T-helper 9 cell (primary cell): ENCODE measurements at places on chromosomes 3 and 15.
A peak's percentile ranks its signal among the peaks of the same experiment; 100 is the strongest.

- DNase-seq = no peak
Measured at GRCh38 chr3:171774521-171774920, 35.8 kb downstream of the PLD1 start.

DNA sequence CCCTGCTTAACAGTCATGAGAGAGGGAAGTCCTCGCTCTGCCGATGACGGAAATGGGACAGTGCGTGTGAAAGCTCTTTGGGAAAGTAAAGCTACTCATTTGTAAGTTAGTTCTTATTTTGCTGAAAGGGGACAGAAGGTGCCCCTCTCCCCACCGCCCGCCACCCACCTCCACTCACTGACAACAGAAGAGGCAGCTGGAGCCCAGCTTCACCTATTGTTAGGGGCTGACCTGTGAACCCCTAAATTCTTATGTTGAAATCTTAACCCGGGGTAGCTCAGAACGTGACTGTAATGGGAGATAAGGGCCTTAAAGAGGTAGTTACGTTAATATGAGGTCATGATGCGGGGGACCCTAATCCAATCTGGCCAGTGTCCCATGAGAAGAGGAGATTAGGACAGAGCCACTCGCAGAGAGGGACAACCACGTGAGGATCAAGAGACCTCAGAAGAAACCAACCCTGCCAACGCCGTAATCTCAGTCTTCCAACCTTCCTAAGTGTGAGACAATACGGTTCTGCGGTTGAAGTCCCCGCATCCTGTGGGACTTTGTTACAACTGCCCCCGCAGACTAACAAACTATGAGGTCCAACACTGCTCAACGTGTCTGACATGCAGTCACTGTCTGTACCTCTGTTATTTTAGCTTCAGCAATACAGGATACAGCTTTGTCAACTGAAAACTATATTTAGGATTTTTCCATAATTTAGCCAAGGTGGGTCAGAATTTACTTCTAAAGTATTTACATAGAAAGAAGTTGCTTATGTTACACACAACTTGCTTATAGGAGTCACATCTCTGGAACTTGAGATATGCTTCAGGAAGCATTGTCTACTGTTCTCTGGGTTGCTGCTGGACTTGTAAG lies 51.7 kb downstream of the PCSK6 start:
- no peak for DNase-seq

DNA sequence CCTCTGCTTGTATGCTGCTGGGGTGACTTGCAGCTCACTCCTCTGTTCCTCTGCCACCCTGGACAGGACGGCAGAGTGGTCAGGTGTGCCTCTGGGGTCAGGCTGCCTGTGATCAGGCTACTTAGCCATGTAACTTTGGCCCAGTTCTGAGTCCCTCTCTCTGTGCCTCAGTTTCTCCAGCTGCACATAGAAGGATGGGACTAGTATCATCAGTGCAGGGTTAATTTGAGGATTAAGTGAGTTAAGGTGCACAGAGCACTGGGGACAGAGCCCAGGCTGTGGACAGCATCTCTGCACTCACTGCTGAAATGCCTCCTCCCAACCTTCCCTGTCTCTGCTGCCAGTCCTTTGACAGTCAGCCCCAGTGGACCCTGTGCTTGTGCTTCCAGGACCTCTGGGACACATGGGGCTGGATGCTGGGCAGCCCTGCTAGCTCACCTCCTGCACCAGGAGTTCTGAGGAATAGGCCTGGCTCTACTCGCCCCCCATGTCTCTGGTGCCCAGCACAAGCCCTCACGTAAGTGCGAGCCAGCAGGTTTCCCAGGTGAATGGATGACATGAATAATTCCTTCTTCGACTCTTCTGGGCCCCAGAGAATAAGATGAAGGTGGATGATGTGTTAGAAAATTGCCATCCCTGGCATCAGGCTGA lies 19.3 kb upstream of the PRR23E start:
- DNase-seq = no peak

DNA sequence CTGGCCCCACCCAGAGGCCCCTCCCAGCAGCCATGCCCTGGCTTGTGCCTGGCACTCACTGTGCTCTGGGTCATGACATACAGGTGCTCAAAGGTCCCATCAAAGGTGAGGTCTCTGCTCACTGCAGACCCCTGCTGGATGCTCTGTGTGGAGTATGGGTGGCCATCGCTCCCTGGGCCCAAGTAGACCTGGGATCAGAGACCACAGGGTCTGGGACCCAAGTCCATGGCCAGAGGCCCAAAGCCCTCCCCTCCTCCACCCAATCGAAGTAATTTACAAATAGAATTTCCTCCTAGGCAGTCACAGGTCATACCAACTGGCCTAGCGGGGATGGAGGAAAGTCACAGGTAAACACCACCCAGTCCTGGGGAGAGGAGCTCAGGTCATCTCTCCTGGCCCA lies 7.6 kb downstream of the PLXNB1 start:
- no peak for DNase-seq

DNA sequence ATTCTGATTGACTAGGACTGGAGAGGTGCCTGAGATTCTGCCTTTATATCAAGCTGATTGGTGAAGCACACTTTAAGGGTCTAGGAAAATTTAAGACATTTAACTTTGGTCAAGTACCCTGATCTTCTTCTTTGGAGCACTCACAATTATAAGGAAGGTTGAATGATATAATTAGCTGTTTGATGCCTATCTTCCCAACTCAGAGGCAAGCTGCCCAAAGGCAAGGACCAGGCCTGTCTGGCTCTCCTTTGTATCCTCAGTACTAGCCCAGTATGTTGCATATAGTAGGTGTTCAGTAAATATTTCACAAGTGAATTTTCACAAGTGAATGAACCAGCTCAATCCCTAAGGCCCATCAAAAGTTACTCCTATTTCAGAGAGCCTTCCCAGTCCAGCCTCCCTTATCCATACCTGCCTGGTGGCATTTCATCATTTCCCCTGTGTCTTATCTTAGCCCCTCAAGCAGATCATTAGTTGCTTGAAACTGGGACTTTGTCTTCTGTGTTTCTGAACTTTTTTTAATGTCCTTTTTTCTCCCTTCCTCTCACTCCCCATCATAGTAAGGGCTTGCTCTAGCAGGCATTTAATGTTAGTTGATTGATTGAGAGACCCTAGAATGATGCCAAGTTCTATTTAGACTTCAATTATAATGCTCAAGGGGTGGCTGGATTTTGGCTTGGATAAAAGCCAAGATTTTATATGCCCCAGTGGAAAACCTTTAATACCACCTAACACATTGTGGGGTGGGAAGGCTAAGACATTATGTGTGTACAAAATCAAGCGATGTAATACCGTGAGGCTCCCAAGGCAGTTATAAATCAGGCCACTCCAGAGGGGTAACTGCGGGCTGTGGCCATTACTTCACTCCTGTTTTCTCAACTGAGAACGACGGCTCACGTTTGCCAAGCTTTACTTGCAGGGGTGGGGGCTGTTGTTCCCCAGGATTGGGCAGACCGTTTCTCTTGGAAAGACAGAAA lies 43.2 kb upstream of the BOC start:
- no peak for DNase-seq

DNA sequence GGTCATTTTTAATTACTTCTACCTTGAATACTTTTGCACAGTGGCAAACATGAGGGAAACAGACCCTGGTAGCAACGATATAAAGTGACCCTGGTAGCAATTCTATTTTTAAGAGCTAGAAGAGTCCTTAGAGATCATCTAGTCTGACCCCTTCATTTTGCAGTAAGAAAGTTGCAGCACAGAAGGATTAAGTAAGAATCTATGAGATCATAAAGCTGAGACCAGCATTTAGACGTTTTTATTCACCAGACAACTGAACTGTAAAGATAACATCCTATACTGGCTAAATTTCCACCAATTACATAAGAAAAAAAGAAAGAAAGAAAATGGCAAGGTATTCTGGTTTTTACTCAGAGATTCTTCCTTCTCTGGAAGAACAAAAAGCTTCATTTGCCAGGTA lies 49.9 kb downstream of the LRRFIP2 start:
- no peak for DNase-seq

DNA sequence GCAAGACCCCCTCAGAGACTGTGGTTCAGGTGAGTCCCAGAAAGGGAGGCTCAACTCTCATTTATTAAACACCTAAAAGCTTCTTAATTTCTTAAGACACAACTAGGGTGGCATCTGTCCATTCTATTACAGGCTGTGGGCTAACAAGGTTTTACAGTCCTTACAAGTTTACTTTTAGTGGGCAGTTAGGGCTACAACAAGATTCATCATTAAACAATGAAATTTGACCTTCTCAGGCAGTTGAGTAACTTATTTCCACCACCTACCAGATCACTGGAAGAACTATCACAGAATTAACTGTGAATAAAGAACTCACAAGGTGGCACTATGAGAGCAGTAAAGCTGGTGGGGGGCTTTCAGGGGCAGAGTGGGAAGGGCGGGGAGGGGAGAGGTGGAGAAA lies 132.6 kb downstream of the PLD1 start:
- DNase-seq = no peak

DNA sequence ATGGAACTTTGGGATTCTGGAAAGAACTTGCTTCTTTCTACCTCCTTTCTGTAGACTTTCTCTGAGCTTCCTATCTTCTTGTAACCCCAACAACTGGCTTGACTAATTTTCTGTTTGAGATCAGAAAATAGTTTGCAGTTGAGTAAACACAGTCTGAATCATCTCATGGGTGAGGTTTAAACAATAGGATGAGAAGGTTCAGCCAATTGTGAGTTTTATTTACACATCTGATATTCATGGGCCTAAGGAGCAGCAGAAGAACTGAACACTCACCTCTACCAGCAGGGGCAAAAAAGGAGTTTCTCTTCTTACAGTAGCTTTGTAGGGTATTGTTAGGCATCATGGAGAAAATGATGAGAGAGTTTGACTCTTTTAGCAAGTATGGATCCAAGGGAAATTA lies 54.2 kb downstream of the DTWD1 start:
- no peak for DNase-seq

DNA sequence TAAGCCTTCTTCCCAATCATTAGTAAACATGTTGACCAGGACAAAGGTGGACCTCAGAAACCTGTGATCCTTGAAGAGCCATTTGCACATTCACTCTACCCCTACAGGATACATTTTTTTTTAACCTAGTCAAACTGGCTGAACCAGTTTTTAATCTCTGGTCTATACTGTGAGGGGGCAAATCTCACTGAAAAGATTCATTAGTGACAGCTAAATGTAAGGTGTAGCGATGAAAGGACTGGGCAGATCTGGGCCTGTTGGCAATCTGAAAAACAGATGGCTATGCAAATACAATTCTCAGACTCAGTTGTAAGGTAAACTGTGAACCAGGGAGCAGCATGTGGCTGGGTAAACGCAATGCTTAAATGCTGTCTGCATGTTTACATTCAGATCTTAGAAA lies 75.6 kb upstream of the SNTN start:
- DNase-seq = no peak

DNA sequence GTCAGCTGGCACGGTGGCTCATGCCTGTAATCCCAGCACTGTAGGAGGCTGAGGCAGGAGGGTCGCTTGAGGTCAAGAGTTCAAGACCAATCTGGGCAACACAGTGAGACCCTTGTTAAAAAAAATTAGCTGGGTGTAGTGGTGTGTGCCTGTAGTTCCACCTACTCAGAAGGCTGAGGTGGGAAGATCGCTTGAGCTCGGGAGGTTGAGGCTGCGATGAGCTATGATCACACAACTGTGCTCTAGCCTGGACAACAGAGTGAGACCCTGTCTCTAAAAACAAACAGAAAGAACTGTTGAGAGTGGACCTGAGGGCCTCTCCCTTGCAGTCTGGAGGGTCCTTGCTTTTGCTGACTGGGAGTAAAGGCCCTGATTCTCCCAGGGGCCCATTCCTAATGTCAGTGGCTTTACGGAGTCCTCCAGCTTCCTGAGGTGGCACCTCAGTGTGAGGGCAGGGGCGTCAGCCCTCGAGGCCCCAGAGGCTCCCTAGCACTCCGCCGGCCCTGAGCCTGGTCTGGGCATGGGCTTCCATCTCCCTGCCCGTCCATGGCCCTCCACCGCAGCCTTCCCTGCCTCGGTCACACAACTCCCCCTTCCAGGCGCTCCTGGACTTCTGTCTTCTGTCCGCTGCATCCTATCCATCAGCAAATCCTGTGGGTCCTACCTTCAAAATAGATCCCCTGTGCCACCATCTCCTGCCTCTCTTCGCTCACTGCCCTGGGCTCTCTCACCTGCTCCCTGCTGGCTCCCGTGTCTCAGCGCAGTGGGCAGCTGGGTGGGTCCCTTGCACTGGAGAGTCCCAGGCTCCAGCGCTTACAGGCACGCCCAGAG lies 19.0 kb downstream of the FBLN2 start:
- no peak for DNase-seq

GRCh38 chr3:136858381-136858780 lies 3.6 kb upstream of the NCK1 start:
- no peak for DNase-seq

DNA sequence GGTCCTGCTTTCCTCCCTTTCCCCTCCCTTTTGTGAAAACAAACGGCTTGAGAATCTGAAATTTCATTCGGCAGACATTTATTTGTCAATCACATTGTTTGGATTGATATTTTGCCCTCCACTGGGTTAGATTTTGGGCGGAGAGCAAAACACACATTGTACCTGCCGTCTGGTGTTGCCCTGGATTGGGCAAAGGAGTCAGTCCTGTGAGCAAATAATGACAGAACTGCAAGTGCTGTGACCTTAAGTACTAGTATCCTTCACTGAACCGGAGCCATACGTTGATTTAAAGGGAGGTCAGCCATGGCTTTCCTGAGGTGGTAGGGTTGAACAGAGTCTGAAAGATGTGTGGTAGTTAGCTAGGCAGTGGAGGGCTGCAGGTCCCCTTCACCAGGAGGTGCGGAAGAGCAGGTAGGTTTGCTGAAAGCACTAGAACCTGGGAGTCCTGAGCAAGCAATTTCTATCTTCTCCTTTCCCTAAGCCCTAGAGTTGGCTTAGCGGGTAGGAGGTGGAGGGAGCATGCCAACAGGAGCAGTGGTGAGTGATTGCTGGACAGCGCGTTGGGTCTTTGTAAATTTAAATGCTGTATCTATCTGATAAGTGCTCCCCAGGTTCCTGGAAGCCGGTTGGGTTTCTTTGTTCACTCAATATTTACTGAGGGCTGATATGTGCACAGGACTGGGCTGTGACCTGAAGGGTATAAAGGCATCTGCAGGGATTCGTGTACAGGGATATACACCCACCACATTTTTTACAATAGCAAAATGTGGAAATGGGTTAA lies 2.0 kb downstream of the PDIA5 start:
- DNase-seq = no peak

DNA sequence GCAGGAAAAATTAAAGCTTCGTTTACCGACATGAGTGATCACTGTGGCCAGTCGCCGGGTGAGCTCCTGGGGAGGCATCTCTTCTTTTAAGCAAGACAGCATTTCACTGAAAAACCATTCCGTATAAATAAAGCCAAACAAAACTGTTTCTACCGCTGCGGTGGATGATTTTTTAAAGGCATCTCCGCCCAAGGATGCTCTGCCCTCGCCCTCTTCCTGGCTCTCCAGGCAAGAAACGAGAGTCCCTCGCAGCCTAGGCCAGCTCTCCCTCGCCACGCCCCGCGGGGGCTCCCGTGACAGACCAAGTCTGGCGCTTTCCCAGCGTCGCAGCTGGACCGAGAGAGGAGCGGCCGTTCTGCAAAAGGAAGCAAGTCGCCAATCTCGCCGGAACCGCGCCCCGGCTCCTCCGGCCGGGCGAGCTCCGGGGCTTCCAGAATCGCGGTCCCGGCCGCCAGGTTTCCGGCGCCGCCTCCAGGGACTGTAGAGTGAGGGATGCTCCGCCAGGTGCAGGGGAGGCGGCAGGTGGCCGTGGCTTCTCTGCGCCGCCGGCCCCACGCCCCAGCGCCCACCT lies 458 bp downstream of the MCF2L2 start:
- DNase-seq = peak; percentile 20
